HFFc6 (cell line): ENCODE measurements at places on chromosomes 5 and 9. TPM values are rescaled to one million over a fixed set of nuclear protein-coding genes. Genes with fewer than 3 reads are reported as not detected.

GFPT2 gene
- total RNA-seq: 0.99 to 4.8 TPM (median 2.8 TPM) in 3 replicates

- no peak for DNase-seq
Measured at GRCh38 chr9:126702151-126703001, 88.6 kb downstream of the LMX1B start.

GRCh38 chr5:168118042-168118668, 173.3 kb upstream of the WWC1 start:
- DNase-seq: no peak

DNA sequence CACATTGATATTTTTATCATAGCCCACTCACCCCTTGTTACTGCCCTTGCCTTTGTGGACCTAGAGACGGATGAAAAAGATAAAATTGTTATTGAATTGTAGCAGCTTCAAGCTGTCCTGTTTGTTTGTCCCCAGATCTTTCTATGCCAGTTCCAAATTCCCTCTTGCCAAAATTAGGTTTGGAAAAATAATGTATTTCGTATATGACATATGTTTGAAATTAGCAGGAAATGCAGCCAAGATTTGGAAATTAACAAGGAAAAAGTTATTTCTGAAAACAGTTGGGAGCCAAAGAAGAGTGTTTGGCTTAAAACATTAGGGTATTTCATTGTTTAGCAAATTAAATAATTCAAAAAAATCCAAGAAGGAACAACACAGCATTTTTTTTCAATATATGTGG, 33.5 kb downstream of the SPATA31D1 start:
- no peak for DNase-seq

DNA sequence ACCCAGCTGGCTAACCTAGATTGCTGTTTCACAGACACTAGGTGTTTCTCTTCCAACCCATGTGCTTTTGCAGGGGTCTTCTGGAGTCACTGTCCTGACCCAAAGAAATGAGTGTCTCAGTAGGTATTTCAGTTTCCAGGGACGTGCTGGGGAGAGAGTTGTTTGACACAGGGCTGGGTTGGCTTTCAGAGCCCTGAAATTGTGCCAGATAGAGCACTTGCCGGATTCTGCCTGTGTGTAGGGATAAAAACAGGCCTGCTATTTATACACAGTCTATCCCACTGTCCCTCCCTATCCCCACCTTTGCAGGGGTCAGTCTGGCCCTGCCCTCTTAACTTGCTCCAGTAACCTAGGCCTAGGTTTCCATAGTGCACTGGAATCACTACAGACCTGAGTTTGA, 957 bp upstream of the HBEGF start:
- DNase-seq: no peak

DNA sequence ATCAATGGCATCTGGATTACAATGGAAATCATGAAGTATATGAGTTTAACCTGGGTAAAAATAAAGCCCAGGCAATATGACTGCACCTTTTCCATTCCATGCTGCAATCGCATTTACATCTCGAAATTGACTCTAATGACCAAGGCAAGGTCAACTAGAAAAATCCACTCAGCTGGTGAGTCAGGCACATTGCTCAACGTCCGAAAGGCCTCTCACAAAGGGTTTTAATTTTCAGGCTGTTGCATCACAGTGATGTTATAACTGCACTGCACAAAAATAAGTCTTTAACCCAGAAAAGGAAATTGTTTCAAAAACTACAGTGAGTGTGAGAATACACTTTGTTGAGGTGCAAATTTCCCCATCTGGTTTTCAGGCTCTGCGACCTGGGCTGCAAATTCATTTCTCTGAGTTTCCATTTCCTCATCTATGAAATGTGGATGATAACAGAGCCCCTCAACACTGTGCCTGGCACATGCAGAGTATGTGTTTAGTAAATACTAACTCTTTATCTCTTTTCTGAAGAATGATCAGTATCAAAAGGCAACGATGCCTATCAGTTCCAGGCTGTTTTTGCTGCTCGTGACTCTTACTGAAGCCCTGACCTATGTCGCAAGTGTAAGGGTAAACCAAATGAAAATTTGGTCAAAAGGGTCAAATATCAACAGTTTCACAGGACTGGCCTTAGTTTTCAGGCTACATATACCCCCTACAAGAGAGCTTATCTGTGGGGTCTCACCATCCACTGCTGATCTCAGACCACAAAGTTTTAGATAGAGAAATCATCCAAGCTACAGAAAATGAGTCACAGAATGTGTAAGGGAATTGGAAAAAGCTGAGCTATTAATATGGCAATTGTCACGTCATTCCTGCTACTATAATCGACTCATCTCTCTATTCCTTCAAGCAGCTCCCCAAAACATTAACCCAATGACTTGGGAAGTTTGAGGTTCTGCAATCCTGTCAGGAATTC, 4.1 kb downstream of the NFIL3 start:
- peak; percentile 93 for DNase-seq

GRCh38 chr9:115992834-115993233, 160.8 kb upstream of the PAPPA start:
- peak; percentile 92 for DNase-seq

MZB1 gene
- not detected in 3 replicates for total RNA-seq

ANKRD20A1 gene
- not detected in 3 replicates for total RNA-seq

DNA sequence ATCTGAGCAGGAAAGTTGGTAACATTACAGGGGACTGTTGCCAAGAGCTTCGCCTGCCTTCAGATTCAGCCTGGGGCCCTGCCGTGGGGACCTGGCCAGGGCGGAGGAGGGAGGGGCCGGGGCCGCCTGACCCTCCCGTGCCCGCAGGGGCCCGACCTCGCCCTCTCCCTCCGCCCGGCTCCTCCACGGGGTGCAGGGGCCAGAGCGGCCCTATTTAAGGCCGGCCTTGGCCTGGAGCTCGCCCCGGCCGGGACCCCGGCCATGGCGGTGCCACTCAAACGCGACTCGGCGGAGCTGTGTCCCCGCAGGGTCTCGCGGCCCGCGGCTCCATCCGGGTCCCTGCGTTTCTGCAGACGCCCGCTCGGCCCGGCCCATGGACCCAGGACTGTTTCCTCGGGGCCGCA, 757 bp downstream of the TMEM250 start:
- no peak for DNase-seq

DNA sequence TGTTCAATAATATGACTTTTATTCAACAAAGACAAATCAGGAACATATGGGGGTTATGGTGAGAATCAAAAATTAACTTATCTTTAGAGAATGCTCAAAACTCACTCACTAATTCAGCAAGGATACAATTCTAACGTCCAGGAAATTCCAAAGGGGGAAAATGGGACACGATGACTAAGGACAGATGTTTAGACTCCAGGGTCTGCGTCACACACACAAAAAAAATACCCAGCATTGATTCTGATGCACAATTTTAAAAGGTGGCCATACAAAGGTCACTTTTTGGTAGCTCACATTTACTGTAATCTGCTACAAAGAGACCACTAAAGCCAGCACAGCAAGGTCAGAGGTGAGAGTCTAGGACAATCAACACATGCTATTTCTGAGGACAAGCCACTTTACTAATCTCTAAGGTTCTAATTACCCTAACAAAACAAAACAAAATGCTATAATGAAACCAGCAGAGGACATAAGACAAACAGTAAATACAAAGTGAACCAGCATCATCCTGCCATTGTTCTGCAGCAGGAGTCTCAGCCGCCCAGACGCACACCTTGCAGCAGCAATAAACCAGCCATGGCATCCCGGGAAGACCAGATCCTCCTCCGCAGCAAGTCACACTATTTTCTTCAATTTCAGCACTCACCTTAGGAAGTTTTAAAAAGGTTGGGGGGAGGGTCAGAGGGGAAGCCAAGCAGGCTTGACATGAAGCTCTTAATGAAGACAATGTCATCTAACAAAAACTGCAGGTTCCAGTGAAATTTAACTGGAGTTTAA, 57.8 kb downstream of the TTC39B start:
- DNase-seq: peak; percentile 40

GRCh38 chr5:78005021-78005785, 229.1 kb upstream of the TBCA start:
- DNase-seq: no peak

GRCh38 chr5:26889815-26890214, 148.6 kb downstream of the CDH9 start:
- no peak for DNase-seq

DNA sequence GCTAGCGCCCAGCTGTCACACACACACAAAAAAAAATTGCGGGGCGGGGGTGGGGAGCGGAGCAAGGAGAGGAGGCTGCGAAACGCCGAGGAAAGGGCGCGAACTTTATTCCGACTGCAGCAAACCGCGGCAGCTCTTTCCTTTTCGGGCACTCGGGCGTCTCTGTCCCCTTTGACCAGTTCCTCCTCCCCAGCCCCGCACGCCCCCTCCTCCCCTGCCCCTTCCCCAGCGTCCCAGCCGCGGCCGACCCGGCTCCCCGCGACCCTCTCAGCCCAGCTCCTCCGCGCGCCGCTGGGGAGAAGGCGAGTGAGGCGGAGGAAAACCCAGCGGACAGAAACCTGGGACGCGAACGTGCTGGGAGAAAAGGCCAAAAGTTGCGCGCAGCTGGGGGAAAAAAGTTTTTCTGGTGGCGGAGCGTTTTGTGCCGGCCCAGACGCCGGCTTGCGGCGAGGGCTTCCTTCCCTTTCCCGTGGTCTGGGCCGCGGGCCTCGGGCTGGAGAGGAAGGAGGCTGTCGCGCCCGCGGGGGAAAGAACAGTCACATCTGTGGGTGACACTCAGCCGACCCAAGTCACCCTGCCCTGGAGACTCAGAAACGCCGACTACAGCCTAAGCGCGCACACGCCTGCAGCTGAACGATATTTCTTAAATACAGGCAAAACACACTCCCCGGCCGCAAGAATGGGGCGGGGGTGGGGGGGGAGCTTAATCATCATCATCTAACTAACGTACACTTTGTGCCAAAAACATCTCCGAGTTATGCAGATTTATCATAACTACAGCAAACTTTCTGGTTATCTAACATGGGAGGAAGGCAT, 1.1 kb upstream of the BNC2 start:
- DNase-seq: peak; percentile 70

- DNase-seq: no peak
Measured at GRCh38 chr9:19516348-19516747, 107.5 kb downstream of the ACER2 start.

DNA sequence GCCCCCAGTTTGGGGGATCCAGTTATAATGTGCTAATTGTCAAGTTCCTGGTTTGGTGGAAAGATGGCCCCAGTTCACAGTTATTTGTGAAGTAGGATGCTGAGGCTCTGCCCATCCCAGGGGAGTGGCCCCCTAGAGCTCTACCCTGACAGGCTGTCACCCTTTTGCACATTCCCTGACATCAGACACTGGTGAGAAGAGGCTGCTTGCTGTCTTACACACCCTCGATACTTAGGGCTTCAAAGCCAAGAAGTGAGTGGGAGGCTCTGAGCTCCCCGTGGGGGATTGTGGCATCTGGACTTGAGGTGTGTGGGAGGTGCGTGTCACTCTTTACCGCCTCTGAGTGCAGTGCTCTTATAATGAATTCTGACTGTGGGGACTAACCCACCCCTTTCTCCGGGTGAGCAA, 168.5 kb downstream of the DOCK2 start:
- DNase-seq: no peak

DNA sequence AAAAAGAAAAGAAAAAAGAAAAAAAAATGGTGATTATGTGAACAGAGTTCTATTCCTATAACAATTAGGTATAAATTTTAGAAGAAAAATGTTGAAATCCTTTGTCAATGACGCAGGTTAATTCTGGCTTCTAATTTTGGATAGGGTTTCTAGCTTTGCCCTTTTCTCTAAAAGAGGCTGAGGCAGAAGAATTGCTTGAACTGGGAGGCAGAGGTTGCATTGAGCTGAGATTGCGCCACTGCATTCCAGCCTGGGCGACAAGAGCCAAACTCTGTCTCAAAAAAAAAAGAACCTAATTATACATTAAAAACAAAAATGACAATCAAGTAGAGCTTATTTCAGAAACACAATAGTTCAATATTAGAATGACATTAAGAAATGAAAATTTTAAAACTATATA, 2.9 kb downstream of the STXBP1 start:
- DNase-seq: no peak

DNA sequence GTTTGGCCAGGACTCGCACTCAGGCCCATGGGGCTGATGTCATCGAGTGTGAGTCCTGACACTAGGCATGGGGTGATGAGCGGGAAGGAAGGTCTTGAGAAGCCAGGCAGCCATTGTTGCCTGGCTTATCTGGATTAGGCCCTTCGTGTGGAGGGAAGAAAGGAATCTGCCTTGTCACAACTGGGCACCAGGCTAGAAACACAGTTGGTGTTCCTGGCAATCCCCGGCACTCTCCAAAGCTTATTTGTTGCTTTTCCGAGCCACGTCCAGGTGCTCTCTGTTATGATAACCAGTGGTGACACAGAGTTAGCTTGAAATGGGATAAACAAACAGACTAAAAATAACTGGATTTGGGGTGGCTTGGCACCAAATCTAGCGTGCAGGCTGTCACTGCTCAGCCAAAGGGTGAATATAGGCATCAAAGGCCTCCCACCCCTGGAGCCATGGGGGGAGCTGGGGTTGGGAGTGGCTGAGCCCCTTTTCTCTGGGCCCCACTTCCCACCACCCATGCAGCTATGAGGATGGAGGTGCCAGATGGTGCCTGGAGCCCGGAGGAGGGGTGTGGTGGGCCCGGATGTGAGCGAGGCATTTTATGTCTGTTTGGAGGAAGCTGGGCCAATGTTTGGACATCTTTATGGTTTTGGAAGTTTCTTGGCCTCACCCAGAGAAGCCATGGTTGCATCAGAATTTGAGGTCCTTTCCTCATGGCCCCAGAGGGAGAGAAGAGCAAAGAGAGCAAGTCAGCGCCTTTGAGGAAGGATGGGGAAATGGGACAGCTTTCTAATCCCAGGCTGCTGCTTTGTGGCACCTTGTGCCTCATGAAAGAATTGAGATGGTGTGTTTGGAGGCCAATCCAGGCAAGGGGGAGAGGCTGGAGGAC, 98.0 kb upstream of the PITX1 start:
- no peak for DNase-seq

GRCh38 chr5:34660444-34660843, 4.3 kb downstream of the RAI14 start:
- peak; percentile 97 for DNase-seq

DNA sequence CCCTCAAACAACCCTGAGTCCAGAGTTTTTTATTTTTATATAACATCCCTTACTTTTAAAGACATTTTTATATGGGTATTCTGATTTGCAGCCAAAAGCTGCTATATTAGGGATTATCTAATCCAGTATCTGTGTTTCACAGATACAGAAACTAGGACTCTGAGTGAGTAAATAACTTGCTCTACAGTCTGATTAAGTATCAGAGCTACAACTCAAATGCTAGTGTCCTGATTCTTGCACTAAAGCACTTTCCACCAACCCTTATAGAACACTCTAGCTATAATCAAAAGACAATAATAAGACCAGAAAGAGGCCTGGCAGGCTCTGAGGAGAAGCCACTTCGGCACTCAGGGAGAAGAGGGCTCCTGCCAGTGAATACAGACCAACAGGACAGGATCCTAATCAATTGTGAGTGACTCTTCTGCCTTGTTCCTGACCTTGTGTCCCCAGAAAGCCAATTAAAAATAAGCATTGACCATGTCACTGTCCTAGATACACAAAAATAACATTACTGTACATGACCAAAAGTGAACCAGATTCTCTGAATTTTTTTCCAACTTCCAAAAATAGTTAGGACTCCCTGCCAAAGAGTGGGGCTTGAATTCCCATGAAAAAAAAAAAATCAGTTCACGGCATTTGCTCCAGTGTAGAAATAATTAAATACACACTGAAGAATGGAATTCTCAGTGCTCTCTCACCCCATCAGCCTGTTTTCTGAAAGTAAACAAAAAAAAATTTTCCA, 63.6 kb upstream of the MAP3K1 start:
- peak; percentile 1 for DNase-seq

NUTM2G gene
- total RNA-seq: not detected in 3 replicates

GRCh38 chr9:12815888-12816287, 41.1 kb downstream of the LURAP1L start:
- DNase-seq: no peak
